M059J (cell line): ENCODE measurements at places on chromosomes 4 and X. TPM values are rescaled to one million over a fixed set of nuclear protein-coding genes. Genes with fewer than 3 reads are reported as not detected.
A peak's percentile ranks its signal among the peaks of the same experiment; 100 is the strongest.

Gene TLR1
- 3.2 and 5.5 TPM in 2 replicates for total RNA-seq

GRCh38 chr4:15470128-15470475, 420 bp downstream of the CC2D2A start:
- peak; percentile 11 for DNase-seq

DNA sequence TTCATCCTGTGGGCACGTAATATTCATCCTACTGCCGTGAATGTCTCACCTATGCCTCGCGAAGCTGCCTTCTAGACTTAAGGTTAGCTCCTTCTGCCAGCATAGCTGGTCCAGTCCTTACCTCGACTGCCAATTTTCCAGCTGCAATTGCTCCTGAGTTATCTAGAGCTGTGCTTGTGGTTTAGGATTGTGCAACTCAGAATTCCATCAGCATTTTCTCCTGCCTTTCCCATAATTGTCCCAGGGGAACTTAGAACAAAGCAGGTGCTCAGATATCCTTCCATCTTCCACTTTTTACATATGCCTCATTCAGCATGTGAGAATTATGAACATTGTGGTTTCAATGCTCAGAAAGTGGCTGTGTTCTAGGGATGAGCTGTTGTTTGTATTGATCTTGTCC, 131.4 kb upstream of the ADGRL3 start:
- no peak for DNase-seq

- no peak for DNase-seq
Measured at GRCh38 chr4:90904021-90904420, 776.8 kb downstream of the CCSER1 start.

Gene ITGB1BP2
- total RNA-seq, result 2.2 TPM in 1 of 2 replicates, not detected in the other

Gene ZCCHC18
- 1.7 TPM in 1 of 2 replicates, not detected in the other for total RNA-seq

- no peak for DNase-seq
Measured at GRCh38 chr4:138599965-138600364, 357.8 kb upstream of the SLC7A11 start.

DNA sequence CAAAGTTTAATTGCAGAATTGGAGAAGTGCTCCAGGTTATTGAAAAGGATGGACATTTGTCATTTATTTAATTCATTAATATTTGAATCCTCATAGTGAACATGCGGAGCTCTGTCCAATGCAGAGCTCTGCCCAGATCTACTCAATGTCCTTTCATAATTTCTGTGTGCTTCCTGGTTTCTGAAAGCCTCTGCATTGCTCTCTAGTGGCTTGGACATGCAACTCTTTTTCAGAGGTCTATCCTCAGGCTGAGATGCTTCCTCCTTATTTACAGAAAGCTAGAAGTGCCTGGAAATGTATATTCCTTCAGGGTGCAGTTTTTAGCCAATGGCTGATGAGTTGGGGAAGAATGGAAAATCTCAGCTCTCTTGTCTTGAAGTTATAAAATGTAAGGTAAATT, 786.1 kb upstream of the AADAT start:
- no peak for DNase-seq

Gene PLS3
- 418 and 544 TPM in 2 replicates for total RNA-seq

Gene DMD
- total RNA-seq, result 1.1 and 4.9 TPM in 2 replicates

- DNase-seq, result peak; percentile 10
Measured at GRCh38 chr4:160319868-160320260, 1217.0 kb downstream of the RAPGEF2 start.

DNA sequence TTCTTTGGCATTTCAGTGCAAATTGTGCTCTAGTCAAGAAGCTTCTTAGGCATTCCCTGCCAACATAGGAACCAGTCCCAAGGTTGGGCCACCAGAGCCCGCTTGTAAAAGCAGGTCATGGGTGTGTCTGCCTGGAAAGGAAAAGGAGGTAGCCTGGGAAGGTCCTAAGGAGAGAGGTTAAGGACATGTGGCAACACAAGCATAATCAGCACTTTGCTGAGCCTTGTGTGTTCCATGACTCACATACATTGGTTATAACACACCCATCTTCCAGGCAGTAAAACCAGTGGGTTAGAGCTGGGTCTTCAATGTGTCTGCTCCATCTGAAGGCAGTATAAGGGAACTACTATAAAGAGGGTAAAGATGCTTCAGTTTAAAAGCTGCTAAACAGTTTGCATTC, 165.0 kb downstream of the FHIP1A start:
- no peak for DNase-seq

GRCh38 chr4:29046781-29047180, 1673.4 kb upstream of the PCDH7 start:
- no peak for DNase-seq

DNA sequence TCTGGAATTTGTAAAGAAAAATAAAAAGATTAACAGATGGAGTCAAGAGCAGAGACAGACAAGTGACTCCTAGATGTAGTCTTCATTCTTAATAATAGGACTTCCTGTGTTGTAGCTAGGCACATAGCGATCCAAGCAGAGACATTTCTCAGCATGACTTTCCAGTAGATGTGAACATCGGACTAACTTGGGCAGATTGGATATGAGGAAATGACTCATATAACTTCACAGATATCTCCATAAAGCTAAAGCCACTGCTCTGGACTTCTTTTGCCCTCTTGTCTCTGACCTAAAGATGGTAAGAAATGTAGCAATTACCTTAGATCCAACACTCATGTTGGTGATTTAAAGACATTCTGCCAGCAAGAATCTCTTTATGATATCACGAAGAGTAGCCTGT, 131.7 kb downstream of the EPHA5 start:
- peak; percentile 82 for DNase-seq

GRCh38 chr4:3491681-3492405, 28.7 kb downstream of the DOK7 start:
- DNase-seq, result peak; percentile 68

Gene ARMCX4
- 0.25 and 1.2 TPM in 2 replicates for total RNA-seq

- peak; percentile 81 for DNase-seq
Measured at GRCh38 chrX:19739683-19740082, 147.7 kb downstream of the SH3KBP1 start.

DNA sequence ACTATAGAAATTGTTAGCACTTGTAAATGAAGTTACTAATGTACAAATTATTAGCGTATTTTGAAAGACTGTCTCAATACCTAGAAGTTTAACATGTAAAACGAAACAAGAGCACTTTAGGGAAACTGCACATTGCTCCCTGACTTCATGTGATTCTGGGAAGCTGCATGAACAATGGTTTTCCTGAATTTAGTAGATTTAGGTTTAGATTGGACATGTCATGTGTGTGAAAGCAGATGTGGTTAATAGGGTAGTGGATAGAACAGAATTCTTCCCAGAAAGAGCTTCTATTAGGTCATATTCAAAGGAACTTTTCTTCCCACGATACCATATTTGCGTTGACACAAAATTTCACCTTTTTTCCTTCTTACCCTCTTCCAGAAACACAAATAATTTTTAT, 14.9 kb upstream of the CXCL8 start:
- no peak for DNase-seq

Gene CPZ
- 7.0 and 13.2 TPM in 2 replicates for total RNA-seq

DNA sequence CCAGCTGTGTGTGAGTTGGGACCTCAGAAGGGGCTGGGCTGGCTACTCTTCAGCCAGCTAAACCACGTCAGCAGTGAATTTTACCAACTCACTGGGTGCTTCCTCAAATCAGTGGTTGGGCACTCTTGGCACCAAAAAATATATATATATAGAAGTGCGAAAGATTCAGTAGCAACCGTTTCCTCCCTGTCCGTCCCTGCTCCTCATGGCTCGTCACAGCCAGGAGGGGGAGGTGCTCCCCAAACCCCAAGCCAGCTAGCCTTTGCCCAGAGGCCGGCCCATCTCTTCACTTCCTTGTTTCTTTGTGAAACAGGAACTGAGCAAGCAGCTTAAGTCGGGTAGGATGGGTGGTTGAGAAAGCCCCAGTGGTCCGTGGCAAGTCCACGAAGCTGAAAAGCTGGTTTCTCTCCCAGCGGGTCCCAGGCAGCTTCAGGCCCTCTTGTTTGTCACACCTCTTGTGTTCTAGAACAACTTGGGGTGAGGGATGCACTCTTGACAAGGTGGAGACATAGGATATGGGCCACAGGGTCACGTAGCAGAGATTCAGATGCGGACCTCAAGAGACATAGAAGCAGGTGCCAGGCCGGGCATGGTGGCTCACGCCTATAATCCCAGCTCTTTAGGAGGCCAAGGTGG, 6.8 kb upstream of the SASH3 start:
- no peak for DNase-seq

GRCh38 chrX:48715072-48715471, 18.5 kb downstream of the SUV39H1 start:
- DNase-seq, result peak; percentile 44

- DNase-seq, result no peak
Measured at GRCh38 chr4:56701161-56701480, 20.0 kb upstream of the HOPX start.

GRCh38 chr4:145132511-145133098, 34.5 kb downstream of the ABCE1 start:
- peak; percentile 33 for DNase-seq

DNA sequence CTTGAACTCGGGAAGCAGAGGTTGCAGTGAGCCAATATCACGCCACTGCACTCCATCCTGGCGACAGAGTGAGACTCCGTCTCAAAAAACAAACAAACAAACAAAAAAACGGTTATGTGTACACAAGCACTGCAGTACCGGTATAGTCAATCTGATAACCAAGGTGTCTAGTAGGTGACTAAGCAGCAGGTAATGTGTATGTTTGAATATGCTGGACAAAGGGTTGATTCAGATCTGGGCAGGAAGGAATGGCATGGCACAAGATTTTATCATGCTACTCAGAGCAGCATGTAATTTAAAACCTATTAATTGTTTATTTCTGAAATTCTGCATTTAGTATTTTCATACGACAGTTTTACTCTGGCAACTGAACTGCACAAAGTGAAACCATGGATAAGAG, 41.7 kb downstream of the MAGEC1 start:
- DNase-seq, result peak; percentile 26

Gene EXOC1
- total RNA-seq, result 13.8 and 31.5 TPM in 2 replicates

GRCh38 chr4:120724656-120725055, 197.9 kb downstream of the PRDM5 start:
- no peak for DNase-seq

Gene SCFD2
- total RNA-seq, result 11.2 and 18.3 TPM in 2 replicates

Gene TMEM31
- not detected in 2 replicates for total RNA-seq

DNA sequence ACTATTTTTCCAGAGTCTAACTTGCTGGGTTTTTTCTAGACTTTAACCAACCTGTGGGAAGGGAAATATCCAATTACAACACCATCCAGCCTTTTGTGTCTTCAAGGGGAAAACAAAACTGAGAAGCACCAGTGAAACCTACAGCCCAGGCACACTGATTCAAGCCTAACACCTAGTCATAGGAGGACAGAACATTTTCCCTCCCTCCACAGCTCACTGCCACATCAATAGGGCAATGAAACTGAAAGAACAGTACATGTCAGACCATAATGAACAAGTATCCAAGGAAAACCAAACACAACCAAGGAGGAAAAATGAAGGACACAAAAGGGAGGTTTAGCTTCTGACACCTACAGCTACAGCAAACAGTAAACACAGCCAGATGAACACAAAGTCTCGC, 17.6 kb downstream of the MAGEA8 start:
- no peak for DNase-seq

- no peak for DNase-seq
Measured at GRCh38 chr4:142040043-142040442, 403.7 kb downstream of the IL15 start.

DNA sequence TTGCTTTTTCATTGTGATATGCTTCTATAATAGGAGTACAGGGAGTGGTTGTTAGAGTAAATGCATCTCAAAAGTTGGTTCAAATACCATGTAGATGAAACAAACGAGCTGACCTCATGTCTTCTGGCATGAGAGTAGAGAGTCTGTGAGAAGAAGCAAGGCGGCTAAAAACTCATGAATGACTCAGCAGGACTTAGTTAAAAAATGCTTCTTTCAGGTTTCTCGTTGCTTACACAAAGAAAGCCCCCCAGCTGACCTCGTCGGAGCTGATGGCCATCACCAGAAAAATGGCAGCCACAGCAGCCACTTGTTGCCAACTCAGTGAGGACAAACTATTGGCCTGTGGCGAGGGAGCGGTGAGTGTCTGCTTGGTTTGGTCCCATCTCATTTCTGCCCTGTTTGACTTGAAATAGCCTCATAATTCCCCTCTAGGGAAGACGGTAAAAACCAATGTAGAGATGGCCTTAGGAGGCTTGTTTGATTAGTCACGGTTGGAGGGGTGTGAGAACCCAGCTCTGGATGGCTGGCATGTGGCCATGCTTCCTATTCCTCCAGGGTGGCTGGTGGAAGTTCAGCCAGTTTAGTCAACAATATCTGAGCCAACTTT, 14.5 kb downstream of the AFP start:
- peak; percentile 92 for DNase-seq

DNA sequence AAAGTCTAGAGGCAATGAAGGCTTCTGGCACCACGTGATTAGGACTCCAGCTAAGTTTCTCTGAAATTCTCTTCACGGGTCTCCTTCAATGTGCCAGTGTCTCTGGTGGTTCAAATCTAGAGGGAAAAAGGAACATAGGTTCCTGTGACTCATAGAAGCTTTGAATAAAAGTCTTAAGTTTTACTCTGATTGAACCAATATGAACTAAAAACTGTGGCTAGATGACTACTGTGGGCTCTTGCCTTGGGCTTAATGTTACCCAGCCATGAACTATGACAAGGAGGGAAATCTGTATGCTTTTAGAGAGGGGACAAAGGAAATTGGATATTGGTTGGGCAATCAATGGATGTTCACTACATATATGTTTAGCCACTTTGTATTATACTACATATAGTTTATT, 49.9 kb upstream of the TEX13D start:
- DNase-seq, result no peak

DNA sequence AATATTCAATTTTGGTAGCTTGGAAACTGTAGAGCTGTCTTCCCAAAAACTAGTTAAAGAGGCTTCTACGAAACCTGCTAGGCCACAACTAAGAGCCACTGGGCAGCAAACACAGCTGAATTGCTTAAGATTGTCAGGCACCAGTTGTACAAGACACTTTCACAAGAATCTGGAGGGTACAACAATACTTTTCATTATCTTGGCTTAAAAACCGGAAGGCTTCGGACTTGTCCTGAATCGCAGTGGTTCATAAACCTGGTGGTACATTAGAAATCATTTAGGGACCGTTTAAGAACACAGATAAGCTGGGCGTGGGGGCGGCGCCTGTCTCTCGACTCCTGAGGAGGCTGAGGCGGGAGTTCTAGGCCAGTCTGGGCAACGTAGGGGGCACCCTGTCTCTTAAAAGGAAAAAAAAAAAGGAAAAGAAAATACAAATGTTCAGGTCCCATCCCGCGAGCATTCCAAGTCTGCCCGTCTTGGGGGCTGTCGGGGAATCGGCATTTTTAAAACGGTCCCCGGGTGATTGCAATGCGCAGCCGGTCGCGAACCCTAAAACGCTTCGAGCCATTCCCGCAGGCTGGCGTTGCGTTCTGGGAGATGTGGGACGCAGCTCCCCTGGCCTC, 763 bp downstream of the PYURF start:
- peak; percentile 29 for DNase-seq

DNA sequence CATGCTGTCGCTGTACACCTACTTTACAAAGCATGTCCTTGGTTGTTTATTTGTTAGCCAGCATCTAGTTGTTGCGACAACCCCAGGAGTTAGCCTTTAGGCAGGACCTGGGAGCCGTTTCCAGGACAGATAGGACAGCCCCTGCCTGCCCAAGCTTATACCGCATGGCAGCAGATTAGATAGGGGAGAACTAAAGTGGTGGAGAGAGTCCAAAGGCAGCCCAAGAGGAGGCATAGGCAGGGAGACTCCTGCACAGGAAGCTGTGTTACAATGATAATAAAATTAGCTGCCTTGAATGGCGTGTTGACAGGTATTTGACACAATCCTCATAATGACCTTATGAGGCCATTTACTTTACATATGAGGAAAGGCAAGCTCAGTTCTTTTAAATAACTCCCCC, 13.0 kb downstream of the NSDHL start:
- no peak for DNase-seq

GRCh38 chr4:75742451-75742850, 18.1 kb downstream of the USO1 start:
- DNase-seq, result no peak
